Left kidney (tissue), 8 donors: ENCODE measurements at places on chromosomes 16 and 17.

GRCh38 chr17:13244513-13244912, 226.7 kb upstream of the ELAC2 start:
- no peak for DNase-seq

DNA sequence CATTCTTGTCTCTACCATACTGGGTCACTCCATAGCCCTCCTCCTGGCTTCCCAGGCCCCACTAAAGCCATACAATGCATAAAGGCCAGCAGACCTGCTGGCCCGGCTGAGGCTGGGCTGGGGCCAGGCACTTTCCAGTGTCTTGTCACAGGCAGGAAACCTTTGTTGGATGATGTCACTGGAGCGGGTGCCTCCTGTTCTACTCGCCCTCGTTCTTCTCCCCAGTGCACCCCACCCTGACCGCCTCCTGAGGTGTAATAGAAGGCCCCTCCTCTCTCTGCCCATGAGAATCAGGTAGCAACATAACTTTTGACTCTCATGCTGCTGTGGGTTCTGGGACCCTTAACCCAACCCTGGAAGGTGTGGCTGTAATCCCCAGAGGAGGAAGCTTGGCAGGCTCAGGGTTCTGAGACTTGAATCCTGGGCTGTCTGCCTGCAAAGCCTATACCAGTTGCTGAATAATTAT, 54.2 kb upstream of the IL34 start:
- no peak for DNase-seq

- no peak for DNase-seq
These were observed 15.7 kb downstream of the SLC16A3 start for GRCh38 chr17:82244413-82245133.

DNA sequence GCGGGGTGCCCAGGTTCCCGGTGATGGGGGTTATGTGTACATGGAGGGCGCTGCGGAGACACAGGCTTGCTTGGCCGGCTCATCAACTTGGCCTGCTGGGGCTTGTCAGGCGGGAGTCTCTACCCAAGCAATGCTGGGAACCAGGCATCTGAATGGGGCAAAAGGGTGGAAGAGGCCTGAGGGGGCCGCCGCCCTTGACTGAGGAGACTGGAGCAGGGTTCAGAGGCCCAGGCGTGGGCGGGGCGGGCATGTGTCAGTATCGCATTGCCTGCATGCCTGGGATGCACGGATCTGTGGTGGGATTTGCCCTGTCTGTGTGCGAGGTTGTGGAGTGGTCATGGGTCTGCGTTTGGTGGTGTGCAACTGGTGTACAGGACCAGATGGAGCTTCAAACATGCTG, 21.1 kb downstream of the ARHGAP23 start:
- DNase-seq: no peak

DNA sequence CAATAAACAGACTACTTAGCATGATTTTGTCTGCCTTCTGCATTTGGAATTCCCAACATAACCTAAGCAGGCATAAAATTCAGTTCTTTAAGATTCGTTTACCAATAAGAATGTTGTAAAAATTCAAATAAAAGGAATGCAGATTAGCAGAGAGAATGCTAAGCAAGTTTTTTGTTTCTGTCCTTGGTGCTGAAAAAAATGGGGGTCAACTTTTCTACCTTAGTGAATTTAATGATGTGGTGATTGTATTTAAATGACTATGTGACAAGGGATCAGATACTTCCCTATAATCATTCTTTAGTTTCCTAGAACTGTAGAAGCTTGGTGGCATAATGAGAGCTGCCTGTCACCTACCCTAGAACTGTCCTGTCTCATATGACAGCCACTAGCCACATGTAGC, 159.5 kb downstream of the RBFOX1 start:
- peak; percentile 27 for DNase-seq
